ENCODE measurements at places on chromosomes 6 and 20. TPM values are rescaled to one million over a fixed set of nuclear protein-coding genes. Genes with fewer than 3 reads are reported as not detected.

Gene HDGFL1
- not detected for total RNA-seq

Gene TCFL5
- total RNA-seq: 14.1 TPM

Gene FAM184A
- total RNA-seq: 0.17 TPM

Gene FKBP1C
- 4.4 TPM for total RNA-seq

Gene SCP2D1
- total RNA-seq: not detected

Gene CLPSL2
- not detected for total RNA-seq

Gene CALHM4
- not detected for total RNA-seq

Gene OPRM1
- total RNA-seq: not detected

Gene AIF1
- total RNA-seq: not detected

Gene C20orf204
- 13.3 TPM for total RNA-seq

Gene SEMG1
- not detected for total RNA-seq

Gene C20orf141
- total RNA-seq: not detected

Gene SNAP25
- total RNA-seq: not detected

Gene SNRNP48
- total RNA-seq: 18.5 TPM

Gene SYCP2
- total RNA-seq: 3.1 TPM

Gene LTB
- total RNA-seq: 30.5 TPM

Gene IPCEF1
- total RNA-seq: 2.3 TPM

Gene NKAIN4
- total RNA-seq: not detected

Gene COL20A1
- under 0.01 TPM for total RNA-seq

Gene HAO1
- not detected for total RNA-seq

Gene HCK
- total RNA-seq: not detected

Gene DNAAF9
- total RNA-seq: 19.2 TPM

Gene HMGCLL1
- total RNA-seq: not detected

Gene SLC22A1
- total RNA-seq: 0.05 TPM

Gene ASIP
- total RNA-seq: not detected

Gene MCCD1
- not detected for total RNA-seq

Gene FITM2
- total RNA-seq: 9.1 TPM

Gene PABPC1L
- 1.3 TPM for total RNA-seq

Gene RIMS1
- total RNA-seq: 7.5 TPM

Gene SHLD1
- total RNA-seq: 2.6 TPM

Gene SIM1
- total RNA-seq: 0.17 TPM

Gene TLDC2
- total RNA-seq: 0.14 TPM

Gene APOBEC2
- total RNA-seq: not detected
